CD4-positive, alpha-beta T cell treated with Interleukin-4 for 1 hour (primary cell): ENCODE measurements at places on chromosomes 13 and 19.

- DNase-seq, result no peak
Observed at GRCh38 chr13:91774397-91774796, 376.0 kb downstream of the GPC5 start.

DNA sequence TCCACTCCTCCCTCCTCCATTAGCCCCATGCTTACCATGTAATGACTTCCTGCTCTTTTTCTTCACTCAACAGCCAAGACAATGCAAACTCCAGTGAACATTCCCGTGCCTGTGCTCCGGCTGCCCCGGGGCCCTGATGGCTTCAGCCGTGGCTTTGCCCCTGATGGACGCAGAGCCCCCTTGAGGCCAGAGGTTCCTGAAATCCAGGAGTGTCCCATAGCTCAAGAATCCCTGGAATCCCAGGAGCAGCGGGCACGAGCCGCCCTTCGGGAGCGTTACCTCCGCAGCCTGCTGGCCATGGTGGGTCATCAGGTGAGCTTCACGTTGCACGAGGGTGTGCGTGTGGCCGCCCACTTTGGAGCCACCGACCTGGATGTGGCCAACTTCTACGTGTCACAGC lies 2.9 kb upstream of the PPP1R37 start:
- no peak for DNase-seq

DNA sequence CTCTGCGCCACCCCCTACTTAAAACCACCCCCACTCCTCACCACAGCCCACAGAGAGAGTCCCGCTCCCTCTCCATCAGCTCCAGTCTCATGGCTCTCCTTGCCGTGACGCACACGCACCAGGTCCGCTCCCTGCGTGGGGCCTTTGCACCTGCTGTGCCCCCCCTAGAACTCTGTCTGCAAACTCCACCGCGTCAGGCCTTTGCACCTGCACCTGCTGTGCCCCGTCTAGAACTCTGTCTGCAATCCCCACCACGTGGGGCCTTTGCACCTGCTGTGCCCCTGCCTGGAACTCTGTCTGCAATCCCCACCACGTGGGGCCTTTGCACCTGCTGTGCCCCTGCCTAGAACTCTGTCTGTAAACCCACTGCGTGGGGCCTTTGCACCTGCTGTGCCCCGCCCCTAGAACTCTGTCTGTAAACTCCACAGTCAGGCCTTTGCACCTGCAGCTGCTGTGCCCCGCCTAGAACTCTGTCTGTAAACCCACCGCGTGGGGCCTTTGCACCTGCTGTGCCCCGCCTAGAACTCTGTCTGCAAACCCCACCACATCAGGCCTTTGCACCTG lies 4.2 kb downstream of the SHC2 start:
- no peak for DNase-seq

GRCh38 chr13:83975655-83976165 lies 93.4 kb upstream of the SLITRK1 start:
- DNase-seq, result no peak

DNA sequence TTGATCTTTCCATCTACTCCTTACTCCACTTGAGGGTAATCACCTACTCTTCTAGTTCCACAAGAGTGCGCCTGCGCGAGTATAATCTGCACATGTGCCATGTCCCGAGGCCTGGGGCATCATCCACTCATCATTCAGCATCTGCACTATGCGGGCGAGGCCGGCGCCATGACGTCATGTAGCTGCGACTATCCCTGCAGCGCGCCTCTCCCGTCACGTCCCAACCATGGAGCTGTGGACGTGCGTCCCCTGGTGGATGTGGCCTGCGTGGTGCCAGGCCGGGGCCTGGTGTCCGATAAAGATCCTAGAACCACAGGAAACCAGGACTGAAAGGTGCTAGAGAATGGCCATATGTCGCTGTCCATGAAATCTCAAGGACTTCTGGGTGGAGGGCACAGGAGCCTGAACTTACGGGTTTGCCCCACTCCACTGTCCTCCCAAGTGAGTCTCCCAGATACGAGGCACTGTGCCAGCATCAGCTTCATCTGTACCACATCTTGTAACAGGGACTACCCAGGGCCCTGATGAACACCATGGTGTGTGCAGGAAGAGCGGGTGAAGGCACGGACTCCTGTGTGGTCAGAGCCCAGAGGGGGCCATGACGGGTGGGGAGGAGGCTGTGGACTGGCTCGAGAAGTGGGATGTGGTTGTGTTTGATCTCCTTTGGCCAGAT lies 2.7 kb upstream of the KLK2 start:
- DNase-seq, result no peak

GRCh38 chr19:29926801-29927200 lies 15.2 kb upstream of the URI1 start:
- DNase-seq, result no peak

DNA sequence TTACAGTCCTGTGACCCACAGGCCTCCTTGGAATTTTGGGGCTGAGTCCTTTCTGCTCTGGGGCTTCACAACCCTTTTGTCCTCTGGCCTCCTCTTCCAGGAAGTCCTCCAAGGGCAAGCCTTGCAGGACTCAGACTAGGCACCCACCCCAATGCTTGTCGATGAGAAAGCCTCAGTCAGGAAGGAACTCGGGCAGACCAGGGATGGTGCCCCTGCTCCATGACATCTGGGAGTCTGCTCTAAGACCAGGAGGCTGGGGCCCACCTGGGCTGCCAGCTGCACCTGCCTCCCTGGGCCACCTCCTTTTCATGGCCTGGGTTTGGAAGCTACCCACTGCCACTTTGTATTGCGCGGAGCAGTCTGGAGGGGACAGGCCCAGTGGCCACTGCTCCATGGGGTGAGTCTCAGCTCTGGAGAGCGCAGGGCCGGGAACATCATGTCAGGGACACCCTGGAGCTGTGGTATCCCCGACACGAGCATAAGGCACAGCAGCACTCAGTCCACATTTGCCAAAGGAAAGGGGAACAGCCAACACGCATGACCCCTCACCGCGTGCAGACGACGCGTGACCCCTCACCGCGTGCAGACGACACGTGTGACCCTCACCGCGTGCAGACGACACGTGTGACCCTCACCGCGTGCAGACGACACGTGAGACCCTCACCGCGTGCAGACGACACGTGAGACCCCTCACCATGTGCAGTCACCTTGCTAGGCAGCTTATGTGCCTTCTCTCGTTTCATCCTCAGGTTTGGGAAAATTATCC lies 10.8 kb downstream of the C2CD4C start:
- no peak for DNase-seq

DNA sequence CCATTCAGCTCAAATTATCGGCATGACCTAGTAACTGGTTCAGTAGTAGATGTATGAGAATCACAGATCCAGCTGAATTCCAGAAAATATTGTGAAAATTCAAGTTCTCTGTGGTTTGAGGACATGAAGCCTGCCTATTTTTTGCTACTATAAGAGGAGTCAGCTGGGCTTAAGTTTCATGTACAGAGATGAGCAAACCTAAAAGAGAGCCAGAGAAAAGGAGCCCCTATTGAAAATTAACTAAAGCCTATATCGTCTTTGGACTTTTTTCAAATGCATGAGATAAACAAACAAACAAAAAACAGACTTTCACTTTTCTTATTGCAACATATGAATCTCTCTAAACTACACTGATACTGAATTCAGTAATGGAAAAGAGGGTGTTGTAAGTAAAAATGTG lies 106.8 kb upstream of the SPRY2 start:
- DNase-seq, result no peak
